ENCODE measurements at places on chromosomes 4 and X. TPM values are rescaled to one million over a fixed set of nuclear protein-coding genes. Genes with fewer than 3 reads are reported as not detected.

ARHGAP36 gene
- total RNA-seq: not detected

DAPP1 gene
- total RNA-seq: not detected

MBTPS2 gene
- total RNA-seq: 13.5 TPM

CFAP47 gene
- total RNA-seq: 0.05 TPM

- H3K4me3 ChIP-seq: no peak overlapping the region
- no peaks in the 10 kb centered on the region for H3K4me1 ChIP-seq
- no peak overlapping the region for H3K27ac ChIP-seq
- no peaks in the 10 kb centered on the region for H3K27me3 ChIP-seq
Observed at GRCh38 chr4:56251556-56251955, 135.7 kb downstream of the AASDH start.

DNA sequence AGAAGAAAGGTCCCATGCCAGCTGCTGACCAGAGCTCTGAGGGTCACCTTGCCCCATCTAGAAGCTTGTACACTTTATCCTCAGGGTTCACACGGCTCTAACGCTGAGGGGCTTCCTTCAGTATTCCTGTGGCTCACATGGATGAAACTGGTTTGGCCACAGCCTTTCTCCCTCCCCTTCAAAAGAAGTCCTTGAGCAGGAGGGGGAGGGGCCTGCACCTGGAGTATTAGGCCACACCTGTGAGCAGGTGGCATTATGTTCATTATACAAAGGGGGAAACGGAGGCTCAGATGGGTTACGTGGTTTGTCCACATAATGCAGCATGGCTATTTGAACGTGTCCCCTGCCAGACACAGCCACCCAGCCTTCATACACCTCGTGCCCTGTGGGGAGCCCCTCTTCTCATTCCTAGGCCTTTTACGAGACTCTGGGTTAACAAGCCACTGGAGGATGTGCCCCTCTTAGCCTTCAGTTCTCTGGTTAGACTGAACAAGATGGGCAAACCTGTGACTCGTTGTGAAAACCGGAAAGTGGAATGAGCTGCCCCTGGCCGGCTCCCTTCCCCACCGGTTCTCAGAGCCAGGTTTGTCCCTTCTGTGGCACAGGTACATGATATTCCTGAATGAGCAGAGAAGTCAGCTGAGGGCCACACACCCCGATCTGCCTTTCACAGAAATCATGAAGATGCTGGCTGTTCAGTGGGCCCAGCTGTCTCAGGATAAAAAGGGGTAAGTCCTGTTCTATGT is 27.2 kb upstream of the JAKMIP1 start:
- no peaks in the 10 kb centered on the region for H3K4me1 ChIP-seq
- H3K4me3 ChIP-seq: no peak overlapping the region
- no peak for DNase-seq
- H3K36me3 ChIP-seq: no peaks in the 10 kb centered on the region

- no peaks in the 10 kb centered on the region for H3K36me3 ChIP-seq
- DNase-seq: no peak
- H3K4me1 ChIP-seq: no peaks in the 10 kb centered on the region
Observed at GRCh38 chr4:98179951-98180350, 36.7 kb upstream of the STPG2 start.

- no peak overlapping the region for H3K27ac ChIP-seq
- H3K27me3 ChIP-seq: no peaks in the 10 kb centered on the region
- H3K4me1 ChIP-seq: no peaks in the 10 kb centered on the region
- no peak overlapping the region for H3K4me3 ChIP-seq
- no peak for DNase-seq
- H3K36me3 ChIP-seq: no peaks in the 10 kb centered on the region
Observed at GRCh38 chr4:108454227-108454626, 166.1 kb upstream of the RPL34 start.

DNA sequence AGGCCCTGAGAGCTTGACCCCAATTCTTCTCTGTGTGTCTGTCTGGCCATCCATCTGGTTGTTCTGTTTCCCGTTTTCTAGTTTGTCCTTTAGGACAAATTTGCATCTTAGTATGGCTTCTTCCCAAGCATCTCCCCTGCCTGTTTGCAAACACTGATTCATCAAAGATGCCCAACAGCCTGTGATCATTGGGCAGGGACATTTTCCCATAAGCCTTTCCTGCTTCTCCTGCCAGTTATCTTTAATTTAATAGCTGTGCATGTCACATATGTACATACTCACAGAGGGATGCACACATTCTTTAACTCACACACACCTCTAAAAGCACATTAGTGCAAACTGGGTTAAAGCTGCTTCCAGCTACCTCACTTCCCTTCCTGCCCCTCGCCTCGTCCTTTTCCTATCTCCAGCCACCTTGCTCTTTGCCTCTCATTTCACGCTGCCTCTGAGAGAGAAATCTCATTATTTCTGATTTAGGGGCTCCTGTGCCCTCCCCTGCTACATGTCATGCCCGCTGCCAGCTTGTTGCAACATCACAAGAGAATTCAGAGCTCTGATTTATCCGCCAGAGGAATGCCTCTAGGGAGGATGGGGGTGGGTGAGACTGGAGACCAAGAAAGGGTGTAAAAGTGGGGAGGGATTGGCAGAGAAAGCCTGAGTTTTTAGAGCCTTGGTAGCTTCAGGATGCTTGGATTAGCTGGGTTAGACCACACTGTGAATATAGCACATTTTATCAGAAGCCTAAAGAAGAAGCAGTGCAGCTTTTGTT is 100.6 kb downstream of the NHS start:
- H3K36me3 ChIP-seq: no peaks in the 10 kb centered on the region
- H3K27me3 ChIP-seq: no peaks in the 10 kb centered on the region
- no peak overlapping the region for H3K4me3 ChIP-seq
- DNase-seq: no peak
- H3K4me1 ChIP-seq: no peaks in the 10 kb centered on the region

GRCh38 chr4:174358829-174359228 is 75.1 kb downstream of the CEP44 start:
- H3K36me3 ChIP-seq: no peaks in the 10 kb centered on the region
- no peak overlapping the region for H3K4me3 ChIP-seq
- no peak for DNase-seq
- H3K27me3 ChIP-seq: no peaks in the 10 kb centered on the region

- no peak overlapping the region for H3K27ac ChIP-seq
- no peaks in the 10 kb centered on the region for H3K36me3 ChIP-seq
- DNase-seq: no peak
- no peak overlapping the region for H3K4me3 ChIP-seq
- no peaks in the 10 kb centered on the region for H3K4me1 ChIP-seq
- H3K27me3 ChIP-seq: no peaks in the 10 kb centered on the region
Observed at GRCh38 chr4:123786163-123786915, 389.7 kb downstream of the SPRY1 start.

DNA sequence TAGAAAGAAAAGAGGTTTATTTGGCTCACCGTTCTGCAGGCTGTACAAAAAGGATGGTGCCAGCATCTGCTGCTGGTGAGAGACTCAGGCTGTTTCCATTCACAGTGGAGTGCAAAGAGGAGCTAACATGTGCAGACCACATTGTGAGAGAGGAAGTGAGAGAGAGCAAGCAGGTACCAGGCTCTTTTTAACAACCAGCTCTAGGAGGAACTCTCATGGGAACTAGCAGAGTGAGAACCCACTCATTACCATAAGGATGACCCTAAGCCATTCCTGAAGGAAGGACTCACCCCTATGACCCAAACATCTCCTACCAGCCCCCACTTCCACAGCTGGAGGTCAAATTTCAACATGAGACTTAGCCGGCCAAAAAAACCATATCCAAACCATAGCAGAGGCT is 158.6 kb upstream of the ADGRL3 start:
- no peaks in the 10 kb centered on the region for H3K27me3 ChIP-seq
- no peaks in the 10 kb centered on the region for H3K36me3 ChIP-seq
- no peak for DNase-seq

Measured in Panc1 (cell line).